ENCODE measurements at places on chromosomes 3 and 15.

DNA sequence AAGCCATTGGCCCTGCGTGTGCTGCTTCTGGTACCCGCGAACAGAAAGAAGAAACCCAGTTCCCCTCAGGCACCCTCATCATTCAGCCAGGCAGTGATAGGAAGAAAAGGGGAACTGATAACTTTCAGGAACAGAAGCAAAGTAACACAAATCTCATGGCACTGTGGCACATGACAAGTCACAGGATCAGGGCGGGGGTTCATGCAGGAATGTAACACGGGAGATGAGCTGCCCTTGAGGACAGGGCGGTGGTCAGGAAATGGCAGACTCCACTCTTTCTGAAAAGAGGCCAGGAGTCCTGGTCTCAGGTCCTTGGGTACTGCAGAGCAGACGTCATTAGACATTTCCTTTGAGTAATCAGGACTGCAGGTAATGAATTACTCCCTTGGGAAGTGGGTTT is 95.5 kb downstream of the CCNL1 start:
- DNase-seq: no peak

- no peak for DNase-seq
These were observed 77.4 kb downstream of the SLTM start for GRCh38 chr15:58856086-58856485.

DNA sequence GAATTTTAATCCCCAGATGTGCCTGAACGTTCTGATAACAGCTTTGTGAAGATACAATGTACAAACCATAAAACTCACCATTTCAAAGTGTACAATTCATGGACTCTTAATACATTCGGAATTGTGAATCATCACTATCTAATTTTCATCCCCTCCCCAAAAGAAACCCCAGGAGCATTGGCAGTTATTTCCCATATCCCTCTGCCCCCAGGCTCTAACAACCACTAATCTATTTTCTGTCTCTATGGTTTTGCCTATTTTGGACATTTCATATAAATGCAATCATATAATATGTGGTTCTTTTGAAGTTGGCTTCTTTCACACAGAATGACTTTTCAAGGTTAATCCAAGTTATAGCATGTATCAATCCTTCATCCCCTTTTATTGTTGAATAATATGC is 25.3 kb downstream of the PRICKLE2 start:
- no peak for DNase-seq

GRCh38 chr3:52606373-52607085 is 70.1 kb downstream of the UQCC5 start:
- DNase-seq: no peak

GRCh38 chr3:71149959-71150954 is 433.3 kb downstream of the FOXP1 start:
- no peak for DNase-seq

- DNase-seq: no peak
These were observed 47.7 kb downstream of the CCR3 start for GRCh38 chr3:46289966-46290365.

DNA sequence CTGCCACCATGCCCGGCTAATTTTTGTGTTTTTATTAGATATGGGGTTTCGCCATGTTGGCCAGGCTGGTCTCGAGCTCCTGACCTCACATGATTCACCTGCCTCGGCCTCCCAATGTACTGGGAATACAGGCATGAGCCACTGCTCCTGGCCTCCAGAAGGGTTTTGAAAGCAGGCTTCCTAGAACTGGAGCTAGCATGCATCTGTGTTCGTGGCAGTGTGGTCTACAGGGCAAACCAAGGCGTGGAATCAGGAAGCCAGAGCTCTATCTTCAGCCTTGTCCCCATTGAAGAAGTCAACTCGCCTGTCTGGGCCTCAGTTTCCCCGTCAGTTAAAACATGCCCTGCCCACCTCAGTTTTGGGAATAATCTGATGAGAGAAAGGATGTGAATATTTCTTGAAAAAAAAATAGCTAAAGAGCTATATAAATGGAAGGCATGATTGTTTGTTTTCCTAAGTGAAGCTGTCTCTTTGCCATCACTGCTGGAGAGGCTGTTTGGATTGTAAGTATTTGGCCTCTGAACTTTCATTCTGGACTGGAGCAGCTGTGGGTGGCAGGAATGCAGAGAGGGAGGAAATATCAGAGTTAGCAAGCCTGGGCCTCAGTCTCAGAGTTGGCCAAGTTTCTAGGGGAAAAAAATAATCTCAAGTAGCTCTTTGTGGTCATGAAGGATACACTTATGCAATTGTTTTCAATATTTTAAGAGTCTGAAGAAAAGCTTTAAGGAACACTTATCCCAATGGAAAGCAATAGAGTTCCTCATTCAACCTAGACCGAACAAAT is 36.5 kb upstream of the UACA start:
- no peak for DNase-seq

- no peak for DNase-seq
These were observed 711.8 kb upstream of the UBE2E2 start for GRCh38 chr3:22491344-22491743.
